CD4-positive, alpha-beta T cell treated with Interleukin-1 beta for 1 hour (primary cell): ENCODE measurements at places on chromosomes 12 and 14.

DNA sequence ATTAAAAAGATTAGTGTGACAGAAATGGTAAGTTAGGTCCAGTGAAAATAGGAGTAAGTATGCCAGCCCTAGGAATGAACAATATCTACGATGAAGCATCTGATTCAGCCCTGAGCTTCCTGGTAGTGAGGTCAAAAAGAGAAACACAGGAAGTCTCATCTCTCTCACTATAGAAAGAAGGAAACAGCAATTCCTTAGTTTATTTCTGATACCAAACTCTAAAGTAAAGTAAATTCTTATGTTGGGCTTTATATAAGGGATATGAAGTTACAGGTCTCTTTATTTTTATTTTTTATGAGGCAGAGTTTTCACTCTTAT, 76.7 kb upstream of the RFLNA start:
- DNase-seq, result no peak

DNA sequence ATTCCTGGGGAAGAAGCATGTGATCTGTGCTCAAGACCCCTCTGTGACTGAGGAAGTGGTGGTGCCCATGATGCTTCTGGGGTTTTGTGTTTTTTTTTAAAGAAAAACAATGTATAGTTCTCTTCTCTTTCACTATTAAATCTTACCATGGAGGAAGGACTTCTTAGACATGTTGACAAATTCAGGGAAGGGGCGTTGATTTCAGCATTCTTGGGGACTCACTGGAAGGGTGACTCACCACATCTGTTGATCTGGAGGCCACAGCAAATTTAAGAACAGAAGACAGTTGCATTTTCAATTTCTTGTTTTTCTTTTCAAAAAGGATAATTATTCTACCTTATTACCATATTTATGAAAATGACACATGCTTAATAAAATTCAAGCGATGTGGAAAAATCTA, 152.9 kb upstream of the RTL1 start:
- DNase-seq, result no peak

- DNase-seq, result no peak
Observed at GRCh38 chr12:121603581-121603980, 22.7 kb upstream of the ORAI1 start.

GRCh38 chr14:99606359-99606758, 2.4 kb upstream of the CCDC85C start:
- DNase-seq, result no peak

GRCh38 chr12:92089559-92089958, 56.1 kb downstream of the BTG1 start:
- no peak for DNase-seq
